ENCODE measurements at places on chromosomes 2 and 18.

DNA sequence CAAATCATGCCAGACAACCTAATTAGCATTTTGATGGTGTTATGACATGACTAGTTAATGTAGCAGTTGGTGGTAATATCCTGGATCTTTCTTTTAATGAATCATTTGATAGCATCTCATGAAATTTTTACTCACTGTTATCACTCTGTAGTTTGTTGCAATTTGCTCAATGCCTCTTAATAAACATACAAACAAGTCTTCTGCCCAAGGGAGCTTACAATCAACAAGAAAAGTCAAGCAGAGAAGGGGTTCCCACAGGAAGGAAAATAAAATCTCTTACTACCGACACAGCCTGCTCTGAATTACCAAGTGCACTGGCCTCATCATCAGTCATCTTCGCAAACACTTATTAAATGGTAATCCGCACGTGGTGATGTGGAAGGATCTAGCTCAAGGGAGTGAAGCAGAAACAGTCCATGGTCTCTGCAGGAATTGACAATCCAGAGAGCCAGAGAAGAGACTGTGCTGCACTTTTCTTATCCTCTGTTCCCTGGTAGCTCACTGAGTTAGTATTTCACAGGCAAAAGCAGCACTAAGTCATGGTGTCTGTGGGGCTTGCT is 263.5 kb downstream of the EPHA4 start:
- H3K27me3 ChIP-seq = no peaks in the 10 kb centered on the region
- H3K4me1 ChIP-seq = no peaks in the 10 kb centered on the region
- H3K36me3 ChIP-seq = no peaks in the 10 kb centered on the region
- H3K27ac ChIP-seq = no peak overlapping the region
- H3K4me3 ChIP-seq = no peak overlapping the region
- no peak for DNase-seq

DNA sequence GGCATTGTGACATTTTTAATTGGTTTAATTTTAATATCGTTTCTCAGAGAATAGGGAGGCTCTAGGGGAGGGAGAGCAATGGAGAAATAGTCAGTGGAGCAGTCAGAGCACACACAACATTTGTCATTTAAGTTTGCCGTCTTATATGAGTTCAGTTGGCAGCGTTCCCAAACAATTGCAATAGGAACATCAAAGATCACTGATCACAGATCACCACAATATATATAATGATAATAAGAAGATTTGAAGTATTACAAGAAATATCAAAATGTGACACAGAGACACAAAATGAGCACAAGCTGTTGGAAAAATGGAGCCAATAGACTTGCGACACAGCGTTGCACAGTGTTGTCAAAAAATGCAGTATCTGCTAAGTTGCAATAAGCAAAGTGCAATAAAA is 303.7 kb downstream of the CDH19 start:
- H3K4me1 ChIP-seq = no peaks in the 10 kb centered on the region
- no peaks in the 10 kb centered on the region for H3K36me3 ChIP-seq
- no peak overlapping the region for H3K4me3 ChIP-seq
- no peaks in the 10 kb centered on the region for H3K27me3 ChIP-seq

DNA sequence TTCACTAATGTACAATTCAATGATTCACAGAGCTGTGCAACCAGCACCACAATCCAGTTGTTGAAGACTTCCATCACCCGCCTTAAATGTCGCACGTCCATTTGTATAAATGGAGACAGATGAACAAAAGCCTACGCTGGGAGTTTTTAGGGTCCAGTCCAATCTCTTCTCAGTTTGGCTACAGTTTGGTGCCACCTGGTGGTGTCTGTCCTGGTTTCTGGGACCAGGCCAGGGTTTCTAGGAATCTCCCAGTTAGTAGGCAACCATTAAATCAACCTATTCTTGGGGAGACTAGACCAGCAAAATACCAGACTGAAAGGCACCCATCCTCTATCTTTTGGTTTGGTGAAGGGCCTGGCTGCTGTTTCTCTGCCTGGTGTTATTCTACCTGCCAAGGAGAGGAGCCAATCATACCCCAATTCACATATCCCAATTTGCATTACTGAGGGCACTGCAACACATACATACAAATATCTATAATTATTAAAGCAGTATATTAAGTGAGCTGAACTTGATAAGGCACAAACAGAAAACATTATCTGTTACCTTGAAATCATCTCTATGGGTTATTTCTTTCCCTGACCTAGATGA is 3.2 kb upstream of the DDX1 start:
- no peak overlapping the region for H3K27ac ChIP-seq
- no peak overlapping the region for H3K4me3 ChIP-seq
- no peaks in the 10 kb centered on the region for H3K27me3 ChIP-seq
- DNase-seq = no peak
- H3K36me3 ChIP-seq = no peaks in the 10 kb centered on the region

DNA sequence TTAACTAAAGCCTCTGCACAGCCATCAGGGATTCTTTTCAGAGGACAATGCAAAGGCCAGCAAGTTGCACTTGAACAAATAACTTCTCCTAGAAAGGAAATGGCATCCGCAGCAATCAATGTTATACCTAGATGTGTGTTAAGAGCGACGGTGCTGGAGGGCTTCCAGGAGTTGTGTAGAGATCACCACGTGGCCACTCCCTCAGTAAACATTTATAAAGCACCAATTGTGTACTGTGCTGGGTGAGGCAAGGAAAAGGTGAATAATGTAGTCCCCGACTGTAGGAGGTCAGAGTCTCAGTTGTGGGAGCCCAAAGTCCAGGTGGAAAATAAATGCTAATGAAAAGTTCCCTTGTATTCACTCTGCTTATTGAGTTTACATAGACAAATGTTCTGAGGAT is 135.0 kb downstream of the ALK start:
- no peaks in the 10 kb centered on the region for H3K27me3 ChIP-seq
- H3K4me3 ChIP-seq = no peak overlapping the region
- no peak overlapping the region for H3K27ac ChIP-seq
- DNase-seq = no peak
- no peaks in the 10 kb centered on the region for H3K4me1 ChIP-seq
